Memory B cell (primary cell): ENCODE measurements at places on chromosomes 5 and 9.

DNA sequence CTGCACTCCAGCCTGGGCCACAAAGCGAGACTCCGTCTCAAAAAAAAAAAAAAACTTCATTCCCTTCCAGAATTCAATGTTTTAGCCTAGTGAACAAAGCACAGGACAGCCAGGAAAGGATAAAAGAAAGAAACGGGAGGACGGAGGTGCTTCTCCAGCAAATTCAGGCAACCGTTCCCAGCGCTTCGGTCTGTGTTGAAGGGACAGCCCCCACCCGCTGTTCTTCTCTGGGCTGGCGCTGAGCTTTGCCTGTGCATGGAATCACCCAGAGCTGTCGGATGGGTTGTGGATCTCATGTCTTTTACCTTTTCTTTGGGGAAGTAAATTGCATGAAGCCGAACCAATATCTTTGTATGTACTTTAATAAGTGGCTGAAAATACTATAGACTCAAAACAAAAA, 248.4 kb upstream of the IRX2 start:
- DNase-seq, result no peak

DNA sequence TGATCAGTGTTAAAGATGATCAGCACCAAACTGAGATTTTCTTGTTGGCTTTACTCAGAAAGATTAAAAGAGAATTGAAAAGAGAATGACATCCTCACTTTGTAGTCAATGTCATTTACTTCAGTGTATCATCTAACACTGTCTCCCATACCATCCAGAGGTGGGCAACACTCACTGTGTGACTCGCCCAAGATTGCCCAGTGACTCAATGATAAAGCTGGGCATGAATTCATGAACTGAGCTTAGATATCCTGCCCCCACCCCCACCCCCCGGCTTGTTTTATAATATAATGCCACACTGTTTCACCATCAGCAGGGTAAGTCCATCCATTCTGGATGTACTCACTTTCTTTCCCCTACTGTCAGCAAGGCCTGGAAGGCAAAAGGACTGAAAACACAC, 242.2 kb downstream of the FAM114A2 start:
- no peak for DNase-seq

GRCh38 chr5:114324282-114324681, 37.6 kb upstream of the KCNN2 start:
- no peak for DNase-seq

DNA sequence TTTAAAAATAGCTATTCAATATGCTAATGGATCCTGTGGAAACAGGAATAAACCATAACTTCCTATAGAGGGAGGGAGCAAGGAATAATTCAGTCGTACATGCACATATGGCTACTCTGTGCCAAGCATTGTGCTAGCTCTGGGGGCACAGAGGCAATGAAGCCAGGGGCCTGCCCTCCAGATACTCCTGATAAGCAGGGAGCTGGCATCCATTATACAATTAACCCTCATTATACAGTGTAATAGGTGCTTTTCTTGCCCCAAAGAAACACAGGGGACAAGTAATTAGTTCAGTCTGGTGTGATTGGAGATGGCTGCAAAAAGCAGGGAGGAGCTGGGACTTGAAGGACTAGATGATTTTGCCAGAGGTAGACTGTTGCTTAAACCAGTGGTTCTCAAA, 200.4 kb downstream of the SREK1 start:
- DNase-seq, result no peak

DNA sequence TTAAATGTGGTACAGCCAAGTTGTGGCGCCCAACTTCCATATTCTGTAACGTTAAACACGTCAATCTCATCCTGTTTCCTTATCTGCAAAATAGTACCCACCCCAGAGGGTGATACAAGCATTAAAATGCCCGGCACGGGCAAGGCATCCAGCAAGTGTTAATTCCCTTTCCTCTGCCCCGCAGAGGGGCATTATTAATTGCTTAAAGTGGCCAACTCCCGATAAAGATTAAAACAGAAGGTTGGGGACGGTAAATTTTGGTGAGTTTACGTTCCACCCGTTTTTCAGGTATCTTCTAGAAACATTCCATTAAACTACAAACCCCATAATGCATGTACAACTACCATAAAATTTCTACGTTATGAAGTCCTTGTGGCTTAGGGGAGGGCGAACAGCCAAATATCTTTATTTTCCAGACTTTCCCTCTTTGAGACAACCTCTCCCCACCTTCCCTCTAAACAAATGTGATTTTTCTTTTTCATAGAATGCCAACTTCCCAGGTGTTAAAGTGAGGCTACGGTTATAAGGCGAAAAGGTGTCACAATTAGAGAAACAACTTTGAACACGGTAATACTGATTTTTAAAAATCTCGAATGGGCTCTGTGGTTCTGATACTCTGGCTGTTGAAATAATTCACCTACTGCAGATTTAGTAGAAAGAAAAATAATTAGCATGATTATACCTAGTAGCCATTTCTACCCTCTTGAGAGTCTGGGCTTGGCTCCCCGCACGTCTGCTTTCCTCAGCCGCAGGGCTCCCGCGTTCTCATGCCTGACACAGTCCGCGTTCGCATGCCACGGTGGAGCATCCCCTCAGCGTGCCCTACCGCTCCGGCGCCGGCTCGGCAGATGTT, 1.2 kb upstream of the GPBP1 start:
- peak; percentile 44 for DNase-seq

GRCh38 chr9:105273731-105274130, 29.3 kb downstream of the SLC44A1 start:
- DNase-seq, result no peak

GRCh38 chr5:120545951-120546350, 81.9 kb downstream of the PRR16 start:
- no peak for DNase-seq

DNA sequence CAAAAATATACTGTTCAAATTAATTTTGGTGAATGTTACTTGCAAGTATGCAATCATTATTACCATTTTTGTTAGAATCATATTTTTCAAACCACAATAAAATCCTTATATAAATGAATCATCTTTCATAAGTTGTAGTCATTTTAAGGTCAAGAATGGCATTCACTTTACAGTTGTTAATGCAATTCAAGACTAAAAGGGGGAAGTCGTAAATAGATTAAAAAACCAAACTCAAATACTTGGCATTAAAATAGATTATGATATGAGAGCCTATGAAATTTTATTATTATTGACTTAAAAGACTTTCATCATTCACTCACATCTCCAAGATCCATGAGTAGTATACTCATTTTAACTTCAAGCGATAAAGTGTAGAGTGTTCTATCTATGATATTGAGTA, 11.6 kb downstream of the CDH9 start:
- no peak for DNase-seq

DNA sequence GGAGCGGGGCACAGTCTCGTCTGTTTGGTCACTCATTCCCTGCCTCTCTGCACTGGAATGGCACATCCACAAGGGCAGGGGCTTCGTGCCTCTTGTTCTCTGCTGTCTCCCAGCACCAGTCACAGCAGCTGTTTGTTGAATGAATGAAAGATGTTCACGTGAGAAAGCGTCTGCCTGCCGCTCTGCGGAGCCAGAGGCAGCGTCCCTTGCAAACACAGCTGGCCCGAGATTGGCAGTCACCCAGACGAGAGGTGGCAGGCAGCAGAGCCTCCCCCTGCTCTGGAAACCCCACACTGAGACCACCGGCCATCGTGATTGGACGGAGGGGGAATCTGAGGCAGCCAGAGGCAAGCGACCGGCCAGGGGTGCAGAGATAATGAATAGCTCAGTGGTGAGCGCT, 6.0 kb upstream of the FAM163B start:
- no peak for DNase-seq

DNA sequence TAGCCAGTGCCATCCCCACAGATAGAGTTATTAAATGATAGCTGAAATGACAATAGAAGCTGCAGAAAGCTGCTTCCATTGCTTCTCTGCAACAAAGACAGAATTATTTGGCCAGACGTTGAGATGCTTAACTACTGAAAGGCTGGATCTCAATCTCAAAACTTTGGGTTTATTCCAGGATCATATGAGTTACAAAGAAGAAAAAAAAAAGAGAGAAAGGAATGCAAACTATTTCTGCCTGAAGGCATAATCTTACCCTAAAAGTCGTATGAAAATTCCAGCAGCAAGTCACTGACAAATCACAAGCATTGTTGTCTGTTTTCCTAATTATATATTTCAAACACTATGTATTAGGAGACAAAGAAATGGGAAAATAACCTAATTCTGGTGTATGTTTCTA, 12.8 kb upstream of the TYRP1 start:
- DNase-seq, result no peak

DNA sequence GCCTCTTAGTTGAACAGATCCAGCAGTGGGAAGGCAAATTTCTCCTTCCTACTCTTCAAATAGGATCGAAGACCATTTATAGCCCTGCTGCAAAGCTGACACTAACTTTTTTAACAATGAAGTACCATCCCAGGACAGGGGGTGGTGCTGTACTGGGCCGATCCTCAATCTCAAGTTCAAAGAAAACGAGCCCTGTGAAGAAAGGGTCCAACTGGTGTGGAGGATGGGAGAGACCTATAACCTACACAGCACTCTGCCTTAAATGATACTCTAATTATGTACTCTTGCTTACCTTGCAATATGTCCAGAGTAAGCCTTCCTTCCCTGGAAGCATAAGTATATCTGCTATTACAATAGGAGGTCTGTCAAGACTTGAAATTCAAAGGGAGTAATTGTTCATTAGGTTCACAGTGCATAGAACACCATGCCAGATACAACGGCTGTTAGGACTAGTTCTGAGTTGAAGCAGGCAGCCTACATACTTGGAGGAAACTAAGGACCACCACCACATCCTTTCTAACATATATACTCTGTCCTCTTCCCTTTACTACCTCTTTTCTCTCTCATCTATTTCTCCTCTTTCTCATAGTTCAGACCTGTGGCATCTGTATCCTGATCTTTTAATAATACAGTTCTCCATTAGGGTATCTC, 6.2 kb downstream of the ETF1 start:
- DNase-seq, result no peak

DNA sequence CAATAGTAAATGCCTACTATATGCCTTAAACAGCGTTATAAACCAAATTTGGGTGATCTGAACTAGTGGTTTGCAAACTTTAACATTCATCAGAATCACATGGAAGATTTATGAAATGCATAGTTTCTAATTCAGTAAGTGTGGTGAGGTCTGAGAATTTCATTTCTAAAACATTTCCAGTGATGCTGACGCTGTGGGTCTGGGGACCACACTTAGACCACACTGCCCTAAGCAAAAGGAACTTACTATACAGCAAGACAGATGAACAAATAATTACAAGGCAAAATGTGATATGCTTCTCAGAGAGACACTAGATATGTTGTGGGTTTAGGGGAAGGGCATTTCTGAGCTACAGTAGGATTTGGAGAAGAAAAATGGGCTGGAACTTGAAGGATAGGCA, 72.6 kb downstream of the OXCT1 start:
- no peak for DNase-seq

GRCh38 chr5:34584165-34584564, 72.0 kb upstream of the RAI14 start:
- DNase-seq, result no peak

DNA sequence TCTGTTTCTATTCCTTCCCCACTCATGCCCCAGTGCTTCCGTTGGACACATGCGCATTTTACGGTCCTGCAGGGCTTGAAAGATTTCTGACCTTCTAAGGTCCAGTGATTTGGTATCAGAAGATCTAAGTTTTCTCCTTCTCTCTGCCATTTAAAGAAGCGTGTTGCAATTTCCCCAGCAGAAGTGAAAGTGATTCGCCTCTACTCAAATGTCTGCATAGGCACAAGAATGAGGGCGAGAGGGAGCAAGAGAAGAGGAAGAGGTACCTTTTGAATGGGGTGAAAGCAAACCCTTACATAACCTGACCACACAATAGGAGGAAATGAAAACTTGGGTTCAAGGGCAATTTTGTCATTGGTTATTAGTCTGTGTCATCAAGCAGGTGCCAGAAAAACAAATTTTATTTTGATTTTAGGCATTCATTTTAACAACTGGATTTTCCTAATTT, 31.7 kb upstream of the NR3C1 start:
- peak; percentile 48 for DNase-seq

GRCh38 chr5:15690611-15691010, 190.6 kb downstream of the FBXL7 start:
- no peak for DNase-seq

- no peak for DNase-seq
Observed at GRCh38 chr5:179265514-179266290, 79.6 kb downstream of the ADAMTS2 start.

GRCh38 chr5:91190314-91190690, 192.8 kb downstream of the ARRDC3 start:
- DNase-seq, result no peak

DNA sequence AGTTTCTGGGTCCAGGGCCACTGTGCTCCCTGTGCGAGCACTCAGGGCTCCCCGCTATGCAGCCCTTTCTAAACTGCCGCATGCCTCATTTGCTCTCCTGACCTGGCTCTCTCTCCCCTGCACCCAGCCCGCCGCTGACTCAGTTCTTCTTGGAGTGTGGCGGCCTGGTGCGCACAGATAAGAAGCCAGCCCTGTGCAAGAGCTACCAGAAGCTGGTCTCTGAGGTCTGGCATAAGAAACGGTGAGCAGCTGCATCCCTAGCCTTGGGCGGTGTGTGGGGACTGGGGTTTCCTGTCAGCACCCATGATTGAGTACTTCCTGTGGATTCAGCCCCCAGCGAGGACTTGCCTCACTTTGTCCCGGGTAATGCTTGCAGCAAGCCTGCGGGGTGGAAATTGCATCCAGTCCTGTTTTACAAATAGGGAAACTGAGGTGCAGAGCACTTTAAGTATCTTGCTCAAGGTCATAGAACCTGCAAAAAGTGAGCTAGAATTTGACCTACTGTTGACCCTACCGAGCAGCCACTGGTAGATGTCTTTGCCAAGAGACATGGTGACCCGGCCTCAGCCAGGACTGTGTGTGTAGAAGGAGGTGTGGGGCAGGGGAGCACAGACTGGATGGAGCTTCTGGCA, 27.9 kb downstream of the USP20 start:
- DNase-seq, result no peak

DNA sequence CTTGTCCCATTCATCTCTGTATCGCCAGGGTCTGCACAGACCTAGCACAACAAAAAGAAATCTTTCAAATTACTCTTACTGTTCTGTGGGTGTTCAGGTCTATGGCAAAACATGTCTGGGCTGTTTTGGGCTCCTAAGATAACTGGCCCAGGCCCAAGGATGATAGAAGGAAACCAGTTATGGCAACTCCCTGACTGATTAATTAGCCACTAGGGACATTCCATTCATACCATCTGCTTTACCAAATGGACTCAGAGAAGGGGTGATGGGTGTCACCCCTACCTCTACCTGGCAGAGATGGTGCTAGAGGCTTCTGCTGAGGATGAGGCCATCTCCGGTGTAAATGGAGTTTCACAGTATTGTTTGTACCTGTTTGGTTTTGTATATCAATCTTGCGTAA, 1.9 kb downstream of the SLC31A2 start:
- no peak for DNase-seq

GRCh38 chr9:117307701-117308100, 107.2 kb downstream of the ASTN2 start:
- no peak for DNase-seq

DNA sequence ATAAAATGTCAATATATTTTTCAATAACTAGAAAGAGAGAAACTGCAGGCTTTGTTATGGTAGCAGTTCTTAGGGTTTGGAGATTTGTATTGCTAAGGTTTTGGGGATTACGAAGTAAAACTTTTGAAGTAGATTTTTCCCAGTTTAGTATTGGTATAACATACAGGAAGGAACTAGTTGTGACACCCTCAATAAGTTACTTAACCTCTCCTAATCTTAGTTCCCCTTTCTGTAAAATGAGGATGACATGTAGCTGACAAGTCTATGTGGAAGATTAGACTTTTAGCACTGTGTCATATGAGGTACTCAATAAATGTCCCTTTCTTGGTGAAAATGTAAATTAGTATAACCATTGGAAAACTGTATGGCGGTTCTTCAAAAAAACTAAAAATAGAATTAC, 73.4 kb upstream of the ATG10 start:
- DNase-seq, result no peak

- no peak for DNase-seq
Observed at GRCh38 chr5:97071101-97071500, 71.3 kb downstream of the LIX1 start.
